ENCODE measurements at places on chromosomes 7 and 10. TPM values are rescaled to one million over a fixed set of nuclear protein-coding genes. Genes with fewer than 3 reads are reported as not detected.
A peak's percentile ranks its signal among the peaks of the same experiment; 100 is the strongest.

DNA sequence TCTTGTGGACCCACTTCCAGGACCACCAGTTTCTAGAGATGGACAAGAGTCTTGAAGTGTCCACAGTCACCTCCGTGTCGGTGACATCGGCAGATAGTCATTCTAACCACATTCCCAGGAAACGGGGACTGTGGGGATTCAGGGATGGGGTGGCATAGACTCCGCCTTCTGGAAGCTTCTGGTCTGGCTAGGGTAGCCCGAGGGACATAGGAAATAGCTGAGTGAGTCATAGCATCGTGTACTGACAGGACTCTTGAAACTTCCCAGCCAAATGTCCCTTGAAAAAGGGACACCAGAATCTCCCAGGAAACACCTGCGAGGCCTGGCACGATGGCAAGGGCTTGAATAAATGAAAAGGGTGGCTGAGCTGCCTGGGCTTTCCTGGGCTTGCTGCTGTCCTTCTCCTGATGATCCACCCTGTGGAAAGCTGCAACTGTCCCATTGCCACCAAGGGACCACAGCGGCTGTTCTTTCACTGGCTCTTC, 84.1 kb upstream of the LRRC4 start:
- no peak for DNase-seq

GRCh38 chr10:18010050-18010449, 58.3 kb downstream of the SLC39A12 start:
- DNase-seq = no peak

GRCh38 chr10:5442065-5442989, 30.0 kb downstream of the NET1 start:
- DNase-seq = no peak

- DNase-seq = no peak
Measured at GRCh38 chr7:32515890-32516550, 20.7 kb downstream of the AVL9 start.

- no peak for DNase-seq
Measured at GRCh38 chr10:43390759-43391158, 18.2 kb downstream of the HNRNPF start.

DNA sequence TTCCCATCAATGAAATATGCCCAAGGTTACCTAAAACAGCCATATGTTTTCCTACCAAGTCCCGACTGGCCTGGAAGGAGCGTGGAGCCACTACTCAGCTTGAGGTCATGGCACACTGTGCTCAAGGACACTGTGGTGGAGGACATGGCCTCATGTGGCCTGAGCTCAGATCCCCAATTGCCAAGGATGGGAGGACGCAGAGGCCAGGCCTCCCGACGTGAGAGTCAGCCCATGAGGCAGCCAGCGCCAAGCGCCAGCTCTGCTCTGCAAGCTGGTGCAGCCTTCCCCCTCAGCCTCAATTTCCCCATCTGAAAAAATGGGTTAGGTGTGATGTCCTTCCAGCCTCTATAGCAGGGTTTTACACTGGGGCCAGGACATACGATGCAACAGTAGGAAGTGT, 302.6 kb downstream of the CALN1 start:
- DNase-seq = no peak

- DNase-seq = no peak
Measured at GRCh38 chr7:12030116-12030515, 181.0 kb upstream of the TMEM106B start.

DNA sequence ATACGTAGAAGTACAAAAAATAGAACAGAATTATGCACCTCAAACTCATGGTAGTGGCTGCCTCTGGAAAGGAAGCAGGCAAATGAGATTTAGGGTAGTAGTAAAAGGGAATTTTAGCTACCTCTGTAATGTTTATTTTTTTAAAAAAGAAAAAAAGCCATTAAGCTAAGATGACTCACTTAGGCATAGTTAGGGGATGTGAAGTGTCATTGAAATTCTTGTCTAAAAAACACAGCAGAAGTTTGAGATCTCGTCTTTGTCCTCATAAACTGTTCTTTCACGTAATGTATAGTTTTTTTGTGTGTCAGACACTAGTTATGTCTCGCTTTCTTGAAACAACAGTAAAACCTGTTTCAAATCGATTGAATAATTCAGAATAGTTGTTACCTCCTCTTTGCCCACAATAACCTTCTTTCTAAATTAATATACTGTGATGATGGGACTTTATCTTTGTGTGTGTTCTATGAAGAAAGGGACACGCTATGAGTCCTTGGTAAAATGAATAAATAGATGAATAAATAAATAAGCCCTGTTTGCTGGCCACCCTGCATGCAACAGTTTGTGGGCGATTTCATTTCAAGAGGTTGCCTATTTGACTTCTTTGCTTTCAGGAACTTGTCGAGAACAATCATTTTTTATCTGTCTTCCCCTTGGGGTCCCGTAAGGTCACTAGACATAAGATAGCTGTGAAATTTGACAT, 14.5 kb upstream of the FBXW4 start:
- DNase-seq = no peak

DNA sequence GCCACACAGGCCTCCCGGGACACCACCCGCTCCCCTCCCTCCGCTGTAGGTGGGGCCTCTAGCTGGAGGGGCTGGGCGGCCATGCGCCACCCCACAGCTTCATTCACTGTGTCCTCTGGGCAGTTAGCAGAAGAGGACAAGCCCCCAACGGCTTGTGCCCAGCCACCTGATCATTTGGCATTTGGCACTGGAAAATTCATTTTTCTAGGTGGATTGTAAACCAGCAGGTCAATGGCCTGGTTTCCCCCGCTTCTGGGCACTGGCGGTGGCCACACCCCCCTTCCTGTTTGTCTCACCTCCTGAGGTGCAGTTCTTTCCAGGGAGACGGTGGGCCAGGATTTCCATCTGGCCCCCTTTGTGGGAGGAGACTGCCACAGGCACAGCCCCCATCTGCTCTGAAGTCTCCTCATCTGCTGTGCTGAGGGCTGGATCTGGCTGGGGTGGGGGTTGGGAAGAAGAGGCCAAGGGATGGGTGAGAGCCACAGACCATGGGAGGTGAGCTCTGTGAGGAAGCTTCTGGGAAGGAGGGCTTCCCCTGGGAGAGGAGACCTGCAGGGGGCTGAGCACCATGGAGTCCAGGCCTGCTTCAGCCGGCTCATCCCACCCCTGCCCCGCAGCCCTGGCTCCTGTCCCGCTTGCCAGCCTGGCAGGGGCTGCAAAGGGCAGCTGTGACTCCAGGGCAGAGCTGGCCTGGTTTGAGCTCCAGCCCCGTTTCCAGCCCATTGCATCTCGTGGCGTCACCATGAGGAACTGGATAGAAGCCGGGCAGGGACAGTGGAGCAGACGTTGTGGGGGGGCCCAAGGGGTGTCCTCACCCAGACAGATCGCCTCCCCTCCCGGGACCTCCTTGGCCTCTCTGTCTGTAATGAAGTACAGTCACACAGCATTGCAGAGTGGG, 40.1 kb upstream of the SLC29A3 start:
- DNase-seq = no peak

DNA sequence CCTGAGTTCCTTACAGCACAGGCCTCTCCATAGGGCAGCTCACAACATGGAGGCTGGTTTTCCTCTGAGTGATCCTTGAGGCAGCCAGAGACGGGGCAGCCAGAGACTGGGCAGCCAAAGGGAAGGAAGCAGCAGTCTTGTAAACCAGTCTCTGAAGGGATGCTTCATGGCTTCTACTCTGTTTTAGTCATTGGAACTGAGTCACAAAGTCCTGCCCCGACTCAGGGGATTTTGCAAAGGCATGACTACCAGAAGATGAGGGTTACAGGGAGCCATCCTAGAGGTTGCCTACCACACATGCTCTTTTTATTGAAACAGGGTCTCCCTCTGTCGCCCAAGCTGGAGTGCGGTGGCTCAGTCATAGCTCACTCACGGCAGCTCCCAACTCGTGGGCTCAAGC, 44.4 kb upstream of the COMMD3 start:
- DNase-seq = no peak

- DNase-seq = no peak
Measured at GRCh38 chr10:43897765-43898419, 249.2 kb upstream of the ZNF32 start.

- no peak for DNase-seq
Measured at GRCh38 chr7:67825356-67825755, 828.7 kb downstream of the TYW1 start.

DNA sequence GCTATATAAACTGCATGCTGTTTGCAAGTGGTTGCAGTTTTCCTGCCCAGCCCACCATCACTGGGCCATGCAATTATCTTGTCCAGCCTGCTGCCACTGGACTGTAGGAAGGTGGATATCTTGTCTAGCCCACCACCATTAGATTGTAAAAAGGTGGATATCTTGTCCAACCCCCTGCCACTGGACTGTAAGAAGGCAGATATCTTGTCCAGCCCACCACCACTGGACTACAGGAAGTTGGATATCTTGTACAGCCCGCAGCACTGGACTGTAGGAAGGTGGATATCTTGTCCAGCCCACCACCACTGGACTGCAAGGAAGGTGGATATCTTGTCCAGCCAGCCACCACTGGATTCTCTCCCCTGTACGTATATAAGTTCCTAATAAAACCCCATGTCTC, 69.8 kb downstream of the SKAP2 start:
- no peak for DNase-seq

- no peak for DNase-seq
Measured at GRCh38 chr7:47982610-47983009, 3.2 kb upstream of the HUS1 start.

DNA sequence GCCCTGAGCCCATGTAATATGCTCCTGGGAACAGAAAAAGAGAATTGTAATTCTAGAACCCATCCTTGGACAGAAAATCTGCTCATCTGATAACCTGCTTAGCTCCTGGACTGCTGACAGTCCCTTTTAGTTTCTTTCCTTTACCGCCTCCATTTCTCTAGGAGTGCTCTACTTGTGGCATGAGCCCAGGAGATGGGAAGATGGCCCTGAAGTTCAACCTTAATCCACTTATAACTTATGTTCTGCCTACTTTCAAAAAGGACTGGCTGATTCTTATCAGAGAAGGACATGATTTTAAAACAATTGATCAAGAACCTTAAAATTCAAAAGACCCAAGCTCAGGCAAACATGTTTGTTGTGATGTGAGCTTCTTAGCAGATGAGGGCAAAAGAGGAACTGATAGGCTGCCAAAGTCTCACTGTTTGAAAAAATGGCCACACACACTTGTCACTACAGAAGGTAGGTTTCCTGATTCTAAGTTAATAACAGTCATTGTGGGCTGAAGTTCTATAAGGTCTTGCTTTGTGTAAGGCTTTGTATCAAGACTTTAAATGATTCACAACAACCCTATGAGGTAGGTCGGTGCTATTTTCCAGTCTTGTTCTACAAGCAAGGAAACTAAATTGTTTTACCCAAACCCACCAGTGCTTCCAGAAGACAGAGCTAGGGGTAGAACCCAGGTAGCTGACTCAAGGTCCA, 94.3 kb upstream of the AFAP1L2 start:
- DNase-seq = peak; percentile 59

Gene PALD1
- total RNA-seq = 20.9 TPM

Gene OPN1SW
- total RNA-seq = not detected

Gene C7orf33
- total RNA-seq = not detected

Gene SPDYE3
- not detected for total RNA-seq

Gene DNA2
- 41.8 TPM for total RNA-seq

All from GM12878 (cell line).